ENCODE measurements at places on chromosomes 5 and 9. TPM values are rescaled to one million over a fixed set of nuclear protein-coding genes. Genes with fewer than 3 reads are reported as not detected.

Gene DOCK2
- total RNA-seq = 3.5 TPM

Gene SPATA31E1
- total RNA-seq = not detected

DNA sequence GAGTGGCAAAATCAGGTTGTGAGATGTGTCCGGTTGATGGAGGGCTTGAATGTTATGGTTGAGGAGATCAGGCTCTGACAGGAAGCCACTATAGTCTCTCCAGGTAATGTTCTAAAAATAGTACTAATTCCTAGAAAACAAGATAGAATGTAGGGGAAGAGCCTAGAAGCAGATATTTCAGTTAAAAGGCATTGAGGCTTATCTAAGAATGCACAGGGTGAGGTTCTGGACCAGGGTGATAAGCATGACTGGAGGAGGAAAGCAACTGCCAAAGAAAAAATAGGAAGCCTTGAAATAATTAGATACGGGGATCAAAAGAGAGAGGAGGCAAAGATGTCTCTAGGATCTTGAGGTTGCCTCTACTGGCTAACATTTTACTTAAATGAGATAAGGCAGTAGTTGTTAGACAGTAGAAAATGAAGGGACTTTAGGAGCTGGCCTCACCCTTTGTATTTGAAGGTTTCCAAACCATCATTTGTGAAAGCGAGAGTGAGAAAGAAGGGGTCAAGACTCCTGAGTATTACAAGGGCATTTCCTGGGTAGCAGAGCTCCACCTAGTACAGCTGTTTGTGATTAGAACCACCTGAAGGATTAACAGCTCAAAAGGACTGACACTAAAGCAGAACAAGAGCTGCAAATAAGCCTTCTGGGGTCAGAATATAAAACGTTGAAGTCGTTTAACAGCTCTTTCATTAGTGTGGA is 15.4 kb upstream of the ARL15 start:
- DNase-seq = no peak
- no peak overlapping the region for H3K27ac ChIP-seq
- H3K4me1 ChIP-seq = no peaks in the 10 kb centered on the region

Gene CCL28
- 0.28 TPM for total RNA-seq

- H3K27ac ChIP-seq = no peak overlapping the region
- no peaks in the 10 kb centered on the region for H3K4me1 ChIP-seq
- H3K36me3 ChIP-seq = no peaks in the 10 kb centered on the region
- DNase-seq = no peak
Measured at GRCh38 chr9:91873637-91874051, 76.4 kb downstream of the ROR2 start.

DNA sequence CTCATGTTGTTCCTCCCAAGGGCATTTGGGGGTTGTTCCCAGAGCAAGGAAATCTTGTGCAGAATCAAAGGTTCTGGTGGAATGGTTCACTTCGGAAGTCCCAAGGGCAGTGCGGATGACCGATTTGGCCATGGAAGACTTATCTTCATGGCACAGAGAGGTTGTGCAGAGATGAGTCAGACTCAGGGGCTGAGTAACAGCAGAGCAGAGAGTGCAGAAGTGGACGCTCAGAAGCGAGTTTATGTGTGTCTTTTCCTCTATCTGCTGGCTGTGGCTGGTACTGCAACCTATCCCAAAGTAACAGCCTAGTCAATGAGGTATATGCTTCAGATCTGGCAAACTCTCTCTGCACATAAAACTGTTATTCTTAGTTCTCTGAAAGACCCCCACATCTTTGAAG is 118.1 kb downstream of the DPYSL3 start:
- no peak overlapping the region for H3K27ac ChIP-seq
- peak; percentile 76 for DNase-seq
- H3K36me3 ChIP-seq = no peaks in the 10 kb centered on the region
- no peaks in the 10 kb centered on the region for H3K27me3 ChIP-seq
- no peaks in the 10 kb centered on the region for H3K4me1 ChIP-seq

DNA sequence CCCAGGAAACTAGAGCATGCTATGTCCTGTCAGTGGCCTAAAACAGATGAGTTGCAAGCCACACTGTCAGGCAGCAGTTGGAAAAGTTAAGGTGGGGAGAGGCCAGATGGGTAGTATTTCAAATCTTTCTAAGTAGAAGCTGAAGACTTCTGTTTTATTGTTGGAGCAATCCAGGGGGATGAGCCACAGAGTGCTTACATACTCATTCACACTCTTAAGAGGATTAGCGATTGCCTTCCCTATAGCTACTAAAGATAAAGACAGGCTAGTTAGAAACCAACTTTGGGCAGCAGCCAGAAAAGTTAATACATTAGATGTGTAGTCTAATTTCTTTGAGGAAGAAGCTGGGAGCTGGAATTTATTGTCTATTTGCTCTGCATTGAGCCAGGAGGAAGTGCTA is 61.7 kb upstream of the ELAVL2 start:
- H3K4me1 ChIP-seq = no peaks in the 10 kb centered on the region
- no peaks in the 10 kb centered on the region for H3K27me3 ChIP-seq
- no peak overlapping the region for H3K27ac ChIP-seq
- DNase-seq = no peak

Gene MUSK
- 2.9 TPM for total RNA-seq

- no peak for DNase-seq
- no peaks in the 10 kb centered on the region for H3K36me3 ChIP-seq
- no peak overlapping the region for H3K4me3 ChIP-seq
- no peaks in the 10 kb centered on the region for H3K27me3 ChIP-seq
- H3K27ac ChIP-seq = no peak overlapping the region
Measured at GRCh38 chr5:142821733-142822487, 51.7 kb downstream of the ARHGAP26 start.
